ENCODE measurements at places on chromosomes 5 and 9.

DNA sequence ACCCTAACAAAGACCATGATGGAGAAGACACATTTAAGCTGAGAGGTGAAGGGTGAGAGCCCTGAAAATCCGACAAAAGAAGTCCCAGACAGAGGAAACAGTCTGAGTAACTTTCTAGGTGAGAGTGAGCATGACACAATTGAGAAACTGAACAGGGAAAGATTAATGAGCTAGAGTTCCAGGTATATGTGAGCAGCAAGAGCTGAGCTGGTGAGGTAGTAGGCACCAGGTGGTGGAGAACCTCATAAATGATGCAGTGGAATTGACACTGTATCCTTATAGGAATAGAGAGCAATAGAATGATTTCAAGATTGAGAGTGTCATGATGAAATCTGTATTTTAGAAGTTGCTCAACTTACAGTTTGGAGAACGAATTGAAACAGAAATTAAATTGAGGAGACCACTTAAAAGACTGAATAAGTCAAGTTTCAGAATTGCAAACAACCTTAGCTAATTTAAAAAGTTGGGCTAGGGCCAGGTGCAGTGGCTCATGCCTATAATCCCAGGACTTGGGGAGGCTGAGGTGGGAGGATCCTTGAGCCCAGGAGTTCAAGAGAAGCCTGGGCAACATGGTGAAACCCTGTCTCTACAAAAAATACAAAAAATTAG is 89.8 kb downstream of the NREP start:
- no peak for DNase-seq

- peak; percentile 36 for DNase-seq
These were observed 47.5 kb downstream of the UIMC1 start for GRCh38 chr5:176959051-176959450.

- no peak for DNase-seq
These were observed 58.8 kb downstream of the MAN2A1 start for GRCh38 chr5:109748546-109748945.

DNA sequence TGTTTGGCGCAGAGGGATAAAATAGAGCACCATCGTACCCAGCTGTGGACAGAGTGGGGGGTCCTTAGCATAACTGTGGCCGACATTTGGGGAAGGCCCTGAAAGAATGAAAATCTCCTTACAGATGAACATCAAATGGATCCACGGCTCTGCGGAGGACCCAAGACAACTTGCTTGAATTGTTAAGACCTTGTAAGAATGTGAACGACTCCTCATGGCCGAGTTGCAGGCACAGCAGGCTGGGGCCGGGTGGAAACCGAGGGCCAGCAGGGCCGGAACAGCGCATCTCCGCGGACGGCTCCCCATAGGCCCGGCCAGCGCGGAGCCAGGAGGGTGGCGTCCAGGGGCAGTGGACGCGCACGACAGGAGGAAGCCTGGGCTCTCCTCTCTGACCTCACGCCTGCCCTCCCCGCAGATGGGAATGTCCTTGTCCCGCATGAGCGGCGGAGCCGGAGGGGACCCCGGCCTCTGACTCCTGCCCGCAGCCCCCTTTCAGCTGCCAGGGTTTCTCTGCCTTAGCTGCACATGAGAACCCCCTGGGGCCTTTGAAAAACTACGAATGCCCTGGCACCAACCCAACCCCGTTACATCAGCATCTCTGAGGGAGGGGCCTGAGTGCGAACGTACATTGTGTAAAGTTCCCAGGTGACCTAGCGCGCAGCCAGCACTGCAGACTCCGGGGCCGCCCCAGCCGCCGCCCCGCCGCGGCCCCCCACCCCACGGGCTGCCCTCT is 36.2 kb upstream of the PTCH1 start:
- DNase-seq: no peak

- no peak for DNase-seq
These were observed 27.9 kb upstream of the SMU1 start for GRCh38 chr9:33104401-33104800.

DNA sequence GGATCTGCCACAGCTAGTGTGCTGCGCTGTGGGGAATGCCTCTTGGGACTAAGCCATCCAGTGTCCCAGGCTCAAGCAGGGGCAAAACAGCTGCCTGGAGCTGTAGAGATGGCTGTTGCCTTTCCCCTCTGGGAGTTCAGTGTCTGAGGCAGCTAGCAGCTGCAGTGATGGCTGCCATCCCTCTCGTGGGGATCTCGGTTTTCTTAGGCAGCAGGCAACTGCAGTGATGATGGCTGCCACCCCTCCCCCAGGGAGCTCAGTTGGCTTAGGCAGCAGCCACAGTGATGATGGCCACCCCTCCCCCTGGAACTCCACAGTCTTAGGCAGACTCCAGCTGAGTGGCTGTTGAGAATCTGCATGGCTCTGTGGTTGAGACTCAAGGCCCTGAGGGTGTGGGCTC is 1389.2 kb upstream of the NUDT12 start:
- no peak for DNase-seq

DNA sequence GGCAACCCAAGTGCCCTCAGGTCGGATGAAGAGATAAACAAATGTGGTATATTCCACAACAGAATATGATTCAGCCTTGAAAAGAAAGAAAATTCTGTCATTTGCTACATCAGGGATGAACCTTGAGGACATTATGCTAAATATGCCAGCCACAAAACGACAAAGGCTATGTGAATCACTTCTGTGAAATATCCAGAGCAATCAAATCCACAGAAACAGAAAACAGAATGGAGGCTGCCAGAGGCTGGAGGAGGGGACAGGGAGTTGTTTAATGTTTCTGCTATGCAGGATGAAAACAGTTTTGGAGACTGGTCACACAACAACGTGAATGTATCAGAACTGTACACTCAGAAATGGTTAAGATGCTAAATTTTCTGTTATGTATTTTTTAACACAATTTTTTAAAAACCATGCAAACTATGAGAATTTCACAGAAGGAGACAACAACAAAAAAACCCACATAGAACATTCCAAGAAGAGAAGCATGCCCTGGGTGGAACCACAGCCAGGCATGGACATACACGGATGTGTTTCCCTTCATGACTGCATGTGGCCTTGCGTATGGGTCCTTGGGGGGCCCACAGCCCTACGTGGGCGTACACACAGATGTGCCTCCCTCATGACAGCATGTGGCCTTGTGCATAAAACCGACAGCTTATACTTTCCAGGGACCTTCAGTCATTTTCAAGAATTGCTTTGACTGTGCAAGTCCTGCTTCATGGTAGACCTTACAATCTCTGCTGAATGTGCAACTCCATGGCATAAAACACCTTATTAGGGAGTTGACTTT is 146.7 kb downstream of the ROR2 start:
- DNase-seq: no peak

DNA sequence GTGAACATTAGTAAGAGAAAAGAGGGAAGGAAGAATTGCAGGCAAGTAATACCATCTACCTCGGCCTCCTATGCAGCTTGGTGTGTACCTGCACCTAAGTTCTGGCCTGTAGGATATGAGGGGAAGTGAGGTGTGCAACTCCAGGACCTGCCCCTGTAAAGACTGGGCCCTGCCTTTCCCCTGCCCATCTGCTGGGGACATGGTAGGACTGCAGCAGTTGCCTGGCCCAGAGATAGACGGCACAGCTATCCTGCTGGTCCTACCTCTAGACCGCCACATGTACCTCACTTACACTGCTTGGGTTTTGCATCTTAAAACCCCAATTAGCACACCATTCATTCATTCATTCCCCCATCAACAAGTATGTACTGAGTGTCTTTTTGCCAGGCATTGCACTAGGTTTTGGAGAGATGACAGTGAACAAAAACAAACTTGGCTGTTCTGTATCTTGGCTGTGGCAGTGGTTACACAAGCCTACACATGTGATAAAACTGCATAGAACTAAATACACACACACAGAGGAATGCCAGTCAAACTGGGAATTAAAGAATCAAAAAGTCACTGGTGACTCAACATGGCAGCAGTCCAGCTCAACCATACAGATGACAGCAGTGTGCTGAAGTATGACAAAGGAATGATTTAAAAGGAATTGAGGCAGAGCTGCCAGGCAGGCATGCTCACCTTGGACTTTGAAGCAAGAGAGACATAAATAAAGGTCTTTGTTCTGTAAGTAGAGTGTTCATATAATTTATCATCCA is 23.3 kb upstream of the MGAT1 start:
- DNase-seq: no peak

GRCh38 chr9:133323991-133324703 is 11.8 kb downstream of the SURF6 start:
- DNase-seq: no peak

DNA sequence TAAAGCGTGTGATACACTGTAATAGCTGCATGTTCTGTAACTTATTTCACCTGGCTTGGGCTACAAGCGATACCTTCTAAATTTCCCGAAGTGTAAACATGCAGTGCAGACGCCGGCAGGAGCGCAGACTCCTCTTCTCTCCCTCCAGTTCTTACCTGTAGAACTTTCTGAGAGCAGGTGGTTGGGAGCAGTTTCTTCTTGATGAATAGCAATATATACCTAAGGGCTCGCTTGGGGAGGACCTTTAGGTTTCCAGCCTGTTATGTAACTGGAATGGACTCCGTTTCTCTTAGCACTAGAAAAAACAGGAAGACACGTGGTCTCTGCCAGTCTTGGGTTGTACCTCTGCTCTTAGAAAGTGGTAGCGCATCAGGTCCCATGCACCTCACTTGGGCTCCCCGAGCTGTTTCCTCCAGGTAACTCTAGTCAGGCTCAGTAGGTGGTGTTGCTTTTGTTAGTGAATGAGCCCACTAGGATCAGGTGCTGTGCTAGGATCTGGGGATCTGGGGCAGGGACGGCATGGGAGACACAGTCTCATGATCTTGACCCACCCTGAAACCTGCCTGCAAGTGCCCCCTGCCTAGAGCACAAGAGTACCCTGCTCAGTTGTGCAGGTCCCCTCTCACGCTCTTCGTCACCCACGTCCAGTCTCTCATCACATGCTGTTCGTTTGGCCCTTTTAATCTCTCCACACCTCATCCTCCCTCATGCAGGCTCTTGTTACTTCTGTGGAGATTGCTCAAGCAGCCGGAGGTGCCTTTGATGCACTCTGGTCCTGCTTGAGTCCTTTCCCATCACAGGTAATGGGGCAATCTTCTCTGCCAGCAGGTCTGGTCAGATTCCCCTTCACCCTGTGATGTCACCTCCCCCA is 2.8 kb downstream of the TENT4A start:
- DNase-seq: no peak

DNA sequence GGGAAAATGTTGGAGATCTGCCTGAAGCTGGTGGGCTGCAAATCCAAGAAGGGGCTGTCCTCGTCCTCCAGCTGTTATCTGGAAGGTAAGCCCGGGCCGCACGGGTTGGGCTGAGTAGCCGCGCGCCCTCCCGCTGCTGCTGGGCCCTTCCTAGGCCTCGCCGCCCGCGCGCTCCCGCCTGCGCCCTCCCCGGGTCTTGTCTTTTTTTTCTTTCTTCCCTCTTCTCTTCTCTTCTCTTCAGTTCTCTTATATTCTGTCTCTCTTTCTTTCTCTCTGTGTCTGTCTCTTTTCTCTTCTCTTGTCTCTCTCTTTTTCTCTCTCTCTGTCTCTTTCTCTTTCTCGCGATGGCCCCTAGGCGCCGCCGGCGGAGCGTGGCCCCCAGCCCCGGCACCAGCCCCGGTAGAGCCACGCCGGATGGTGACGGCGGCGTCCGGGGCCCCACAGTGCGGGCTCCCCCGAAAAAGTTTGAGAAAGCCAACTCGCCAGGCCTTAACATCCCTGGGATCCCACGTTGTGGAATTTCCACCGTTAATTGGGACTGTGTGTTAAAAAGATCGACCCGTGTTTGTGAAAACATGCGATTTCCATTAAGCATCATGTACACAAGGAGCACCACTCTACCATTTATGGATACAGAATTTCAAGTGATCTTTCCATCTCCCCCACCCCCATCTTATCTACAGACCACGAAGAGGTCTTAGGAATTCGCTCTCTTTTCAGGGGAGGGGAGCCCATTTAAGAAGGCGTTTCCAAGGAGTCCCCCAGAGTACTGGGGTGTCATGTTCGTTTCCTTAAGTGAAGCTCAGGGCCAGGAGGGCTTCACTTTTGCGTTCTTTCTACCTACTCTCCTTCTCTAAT is 616 bp downstream of the ABL1 start:
- no peak for DNase-seq

- no peak for DNase-seq
These were observed 4.0 kb upstream of the SHOC1 start for GRCh38 chr9:111798786-111799185.

DNA sequence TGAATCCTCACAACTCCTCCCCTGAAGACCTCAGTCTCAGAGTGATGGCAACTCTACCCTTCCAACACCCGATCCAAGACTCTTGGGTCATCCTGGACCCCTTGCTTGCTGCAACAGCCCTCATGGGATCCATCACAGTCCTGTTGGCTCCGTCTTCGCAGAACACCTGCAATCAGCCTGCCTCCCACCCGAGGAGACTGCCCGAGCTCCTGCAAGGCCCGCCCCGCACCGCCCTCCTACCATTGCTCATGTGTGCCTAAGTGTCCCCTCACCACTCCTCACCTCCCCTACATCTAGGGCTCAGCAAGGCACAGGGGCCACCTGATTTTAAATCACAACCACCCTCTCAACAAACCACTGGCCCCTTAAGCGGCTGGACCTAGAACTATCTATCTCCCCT is 5.3 kb downstream of the SEMA4D start:
- DNase-seq: no peak

GRCh38 chr5:88675168-88675707 is 207.7 kb downstream of the MEF2C start:
- no peak for DNase-seq

DNA sequence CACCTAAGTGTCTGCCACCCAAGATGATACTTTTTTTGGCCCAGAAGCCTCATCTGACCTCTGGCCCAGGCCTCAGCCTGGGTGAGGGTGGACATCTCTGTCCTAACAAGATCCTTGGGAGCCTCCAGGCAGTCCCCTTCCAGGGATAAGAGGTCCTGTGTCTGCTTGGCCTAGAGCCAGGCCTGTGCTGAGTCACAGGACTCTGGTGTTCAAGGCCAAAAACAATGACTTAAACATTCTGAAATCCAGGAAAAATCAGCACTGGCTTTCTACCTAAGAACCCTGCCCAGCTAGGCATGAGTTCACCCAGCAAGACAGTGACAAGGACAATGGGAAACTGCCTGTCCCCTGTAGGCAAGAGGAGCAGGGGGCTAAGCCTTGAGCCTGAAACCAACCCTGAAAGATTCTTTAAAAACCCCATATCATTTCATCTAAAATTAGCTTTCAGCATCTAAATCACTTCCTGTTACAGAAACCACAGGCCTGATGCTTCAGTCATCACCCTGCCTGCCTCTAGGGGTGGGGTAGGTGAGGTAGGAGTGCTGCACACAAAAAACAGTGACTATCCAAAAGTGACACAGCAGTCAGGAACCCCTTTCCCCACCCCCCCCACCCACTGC is 29.9 kb downstream of the CSF2 start:
- peak; percentile 63 for DNase-seq

GRCh38 chr5:158234323-158235158 is 375.6 kb upstream of the CLINT1 start:
- no peak for DNase-seq

DNA sequence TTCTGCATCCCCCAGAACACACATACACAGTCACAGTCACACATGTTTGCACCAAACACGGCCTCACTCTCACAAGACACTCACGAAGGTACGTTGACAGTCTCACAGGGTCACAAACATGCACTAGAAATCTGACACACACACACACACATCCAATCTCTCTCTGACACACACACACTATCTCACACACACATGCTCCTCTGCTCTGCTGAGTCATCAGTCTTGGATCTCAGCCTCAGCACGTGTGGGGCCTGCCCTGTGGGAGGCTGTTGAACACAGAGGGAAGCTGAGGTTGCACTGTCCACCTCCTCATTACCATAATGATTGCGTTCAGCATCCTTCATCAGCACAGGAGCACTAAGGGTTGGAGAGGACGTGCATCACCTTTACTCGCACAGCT is 188.8 kb downstream of the MTRR start:
- DNase-seq: no peak

Data from bone marrow (tissue), 2 donors.